C1 segment of cervical spinal cord (tissue), 14 donors: ENCODE measurements at places on chromosomes 7 and 10.

DNA sequence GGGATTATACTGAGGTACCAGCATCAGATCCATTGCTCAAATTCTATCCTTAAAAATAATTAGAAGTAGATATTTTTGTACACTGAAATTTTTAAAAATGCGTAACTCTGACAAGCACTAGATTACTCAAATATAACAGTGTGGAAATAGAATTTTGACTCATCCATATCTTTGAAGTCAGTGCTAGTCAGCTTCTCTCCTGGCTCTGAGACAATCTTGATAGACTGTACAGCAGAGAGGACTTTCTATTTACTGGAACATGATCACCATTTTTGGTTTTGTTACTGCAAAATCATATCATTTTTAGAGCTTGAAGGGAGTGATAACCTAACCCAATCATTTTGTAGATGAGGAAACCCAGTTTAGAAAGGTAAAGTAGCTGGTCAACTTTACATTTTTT is 195.0 kb downstream of the MTERF1 start:
- no peak for DNase-seq

GRCh38 chr7:51262796-51263531 is 53.6 kb downstream of the COBL start:
- DNase-seq, result no peak

- DNase-seq, result no peak
Measured at GRCh38 chr7:2947058-2947780, 96.4 kb downstream of the CARD11 start.

DNA sequence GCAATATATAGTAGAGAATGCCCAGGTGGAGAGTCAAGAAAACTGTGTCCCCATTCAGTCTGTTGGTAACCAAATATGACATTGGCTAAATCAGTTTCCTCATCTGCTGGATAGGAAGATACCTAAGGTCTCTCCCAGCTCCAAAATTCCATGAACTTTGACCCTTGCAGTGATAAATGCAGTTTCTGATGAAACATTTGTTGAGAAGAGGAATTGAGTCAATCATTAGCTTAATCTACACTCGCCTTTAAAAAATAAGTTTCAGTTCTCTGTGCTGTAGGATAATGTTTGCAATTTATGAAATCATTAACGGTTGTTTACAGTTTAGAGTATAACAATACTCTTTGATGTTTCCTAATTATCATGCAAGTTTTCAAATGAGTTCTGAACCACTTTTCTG is 38.0 kb upstream of the SLC25A13 start:
- DNase-seq, result no peak

DNA sequence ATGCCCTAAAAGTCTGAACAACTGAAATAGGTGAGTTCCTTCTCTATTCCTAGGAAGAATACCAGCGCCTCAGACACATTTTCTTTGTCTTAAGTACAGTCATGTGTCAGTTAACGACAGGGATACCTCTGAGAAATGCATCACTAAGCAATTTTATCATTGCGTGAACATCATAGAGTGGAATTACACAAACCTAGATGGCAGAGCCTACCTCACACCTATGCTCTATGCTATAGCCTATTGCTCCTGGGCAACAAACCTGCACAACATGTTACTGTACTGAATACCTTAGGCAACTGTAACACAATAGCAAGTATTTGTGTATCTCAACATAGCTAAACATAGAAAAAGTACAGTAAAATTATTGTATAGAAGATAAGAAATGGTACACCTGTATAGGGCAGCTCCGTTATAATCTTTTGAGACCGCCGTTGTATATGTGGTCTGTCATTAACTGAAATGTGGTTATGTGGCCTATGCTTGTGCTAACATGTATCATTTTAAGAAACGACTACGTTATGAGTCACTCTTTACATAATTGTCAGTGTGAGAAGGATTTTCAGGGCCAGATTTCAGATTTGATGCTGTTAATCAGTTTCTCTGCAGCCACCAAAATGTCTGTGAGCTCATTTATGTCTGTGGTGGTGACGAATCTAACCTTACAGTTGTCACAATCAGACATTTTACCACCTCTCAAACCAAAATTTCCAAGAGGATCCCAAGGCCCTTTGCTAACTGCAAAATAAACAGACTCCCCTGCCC is 66.1 kb upstream of the STK17A start:
- DNase-seq, result no peak

DNA sequence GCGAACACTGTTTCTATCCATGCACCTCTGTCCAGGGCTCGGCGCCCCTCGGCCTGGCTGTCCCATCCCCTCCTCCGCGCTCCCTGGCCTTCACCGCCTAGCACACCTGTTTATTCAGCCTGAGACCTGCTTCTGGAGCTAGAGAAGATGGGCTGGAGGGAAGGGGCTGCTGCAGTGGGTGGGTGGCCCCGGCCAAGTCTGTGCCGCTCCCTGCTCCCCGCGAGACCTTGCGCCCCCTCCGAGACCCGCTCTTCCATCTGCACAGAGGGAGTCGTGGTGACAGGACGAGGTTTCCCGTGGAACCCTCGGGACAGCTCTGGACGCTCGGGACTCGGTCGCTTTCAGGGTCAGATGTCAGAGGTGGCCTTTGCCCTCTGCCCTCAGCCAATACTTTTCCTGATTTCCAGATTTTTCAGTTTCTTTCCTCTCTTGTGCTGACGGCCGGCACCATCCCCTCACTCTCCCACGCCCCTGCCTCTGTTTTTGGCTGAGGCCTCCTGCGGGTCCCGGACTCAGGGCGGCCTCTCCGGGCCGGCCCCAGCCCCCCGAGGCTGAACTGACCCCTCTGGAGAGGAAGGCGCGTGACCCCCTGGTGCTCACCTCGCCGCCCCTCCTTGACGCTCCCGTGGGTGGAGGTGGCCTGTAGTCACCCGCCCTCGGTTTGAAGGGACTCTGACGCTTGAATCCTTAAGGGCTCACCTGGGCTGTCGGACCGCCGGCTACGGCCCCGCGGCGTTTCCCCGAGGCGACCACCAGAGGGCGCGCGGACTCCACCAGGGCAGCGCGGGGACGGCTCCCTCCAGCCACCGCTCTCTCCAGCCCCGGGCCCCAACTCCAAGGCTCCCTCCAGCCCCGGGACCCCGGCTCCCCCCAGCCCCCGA is 15.6 kb downstream of the SHH start:
- DNase-seq, result no peak

DNA sequence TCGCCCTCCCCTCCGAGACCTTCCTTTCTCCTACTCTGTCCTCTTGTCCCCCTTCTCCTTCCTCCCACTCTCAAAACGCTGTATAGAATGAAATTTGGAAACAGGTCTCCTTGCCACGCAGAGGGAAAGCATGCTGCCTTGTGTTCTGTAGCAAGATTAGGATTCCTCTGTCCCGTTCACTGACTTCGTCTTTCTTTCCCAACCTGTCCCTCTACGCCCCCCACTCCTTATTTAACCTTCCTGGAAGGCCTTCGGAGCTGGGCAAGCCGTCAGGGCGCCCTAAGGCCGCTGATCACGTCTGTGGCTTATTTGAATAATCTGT is 1.3 kb downstream of the HOXA9 start:
- no peak for DNase-seq

- no peak for DNase-seq
Measured at GRCh38 chr7:28132959-28133870, 47.4 kb downstream of the JAZF1 start.

DNA sequence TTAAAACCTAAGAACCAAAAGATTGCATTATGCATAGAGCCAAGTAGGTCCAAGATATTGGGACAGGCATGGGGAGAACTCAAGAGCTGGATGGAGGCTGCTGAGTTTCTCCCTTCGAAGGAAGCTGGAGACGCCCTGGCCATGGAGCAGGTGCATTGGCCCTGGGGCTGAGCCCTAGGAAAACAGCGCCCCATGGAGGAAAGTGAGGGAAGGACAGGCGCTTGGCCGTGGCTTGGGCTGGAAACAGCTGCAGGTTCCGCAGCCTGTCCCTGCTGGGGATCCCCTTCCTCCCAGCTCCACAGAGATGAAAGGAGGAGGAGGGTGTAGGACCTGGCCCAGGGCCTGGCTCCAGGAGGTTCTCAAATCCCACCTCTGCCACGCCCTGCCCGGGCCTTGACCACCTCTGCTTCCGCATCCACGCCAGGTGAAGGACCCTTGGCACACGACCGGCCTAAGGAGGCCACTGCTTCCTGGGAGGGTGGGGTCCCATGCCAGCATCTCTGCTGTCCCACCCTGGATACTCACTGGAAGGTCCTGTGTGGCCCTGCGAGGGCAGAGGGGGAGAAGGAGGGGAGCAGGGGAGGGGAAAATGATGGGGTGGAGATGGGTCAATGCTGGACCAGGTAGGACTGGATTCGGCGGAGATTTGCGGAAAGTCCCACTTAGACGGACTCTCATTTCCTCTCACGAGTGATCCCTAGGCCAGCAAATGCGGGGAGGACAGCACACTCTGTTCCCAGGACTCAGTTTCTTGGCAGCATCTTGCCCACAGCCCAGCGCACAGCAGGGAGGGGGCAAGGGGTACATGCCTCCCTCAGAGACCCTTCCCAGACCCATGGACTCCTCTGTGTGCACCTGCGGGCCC is 258.6 kb upstream of the TCERG1L start:
- no peak for DNase-seq

DNA sequence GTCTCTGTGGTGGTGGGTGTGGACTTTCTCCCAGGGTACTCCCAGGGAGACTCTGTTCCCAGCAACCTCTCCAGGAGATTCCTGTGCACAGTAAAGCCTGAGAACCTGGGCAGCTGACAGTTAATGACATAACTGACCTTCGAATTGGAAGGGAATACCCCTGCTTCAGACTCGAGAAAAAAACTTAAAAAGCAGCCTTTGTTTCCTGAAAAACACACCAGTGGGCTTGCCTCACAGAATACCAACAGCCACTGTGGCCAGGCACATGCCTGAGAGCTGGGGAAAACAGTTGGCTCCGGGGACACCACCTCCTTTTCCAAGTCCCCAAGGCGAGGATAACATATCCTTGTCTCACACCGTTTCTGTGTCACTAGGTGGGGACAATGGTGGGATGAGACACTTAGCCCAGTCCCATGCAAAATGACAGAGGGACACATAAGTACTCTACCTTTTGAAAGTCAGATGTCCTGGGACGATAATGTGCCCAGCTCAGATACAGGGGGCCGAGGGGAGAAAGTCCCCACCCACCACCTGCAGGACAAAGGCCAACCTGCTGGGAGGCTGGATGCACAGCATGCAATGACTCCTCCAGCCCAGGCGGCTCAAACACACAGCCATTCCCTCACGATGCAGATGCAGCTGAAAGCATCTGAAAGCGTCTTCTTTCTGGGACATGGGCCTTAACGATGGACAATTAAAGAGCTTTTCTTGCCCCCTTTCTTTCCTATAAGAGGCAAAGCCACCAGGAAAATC is 65.6 kb downstream of the HIPK2 start:
- DNase-seq, result no peak

DNA sequence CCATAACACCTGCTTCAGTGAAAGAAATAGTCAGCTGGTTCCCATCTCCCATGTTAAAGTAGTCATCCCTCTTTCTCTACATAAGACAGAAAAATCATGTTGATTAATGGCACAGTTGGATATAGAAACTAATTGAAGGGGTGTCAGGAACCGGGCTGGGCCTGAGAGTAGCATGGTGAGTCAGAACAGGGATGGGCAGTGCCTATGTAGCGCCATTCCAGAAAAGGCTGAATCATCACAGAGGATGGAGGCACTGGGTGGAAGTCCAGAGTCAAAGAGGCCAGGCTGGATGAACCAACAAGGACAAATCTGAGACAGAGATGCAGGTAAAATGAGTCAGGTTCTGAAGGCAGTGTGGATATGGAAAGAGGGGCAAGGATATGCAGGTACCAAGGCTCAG is 201.2 kb downstream of the LHFPL3 start:
- DNase-seq, result no peak

- no peak for DNase-seq
Measured at GRCh38 chr7:17770710-17771375, 169.5 kb downstream of the SNX13 start.

GRCh38 chr10:130041451-130042371 is 68.9 kb downstream of the C10orf143 start:
- no peak for DNase-seq

DNA sequence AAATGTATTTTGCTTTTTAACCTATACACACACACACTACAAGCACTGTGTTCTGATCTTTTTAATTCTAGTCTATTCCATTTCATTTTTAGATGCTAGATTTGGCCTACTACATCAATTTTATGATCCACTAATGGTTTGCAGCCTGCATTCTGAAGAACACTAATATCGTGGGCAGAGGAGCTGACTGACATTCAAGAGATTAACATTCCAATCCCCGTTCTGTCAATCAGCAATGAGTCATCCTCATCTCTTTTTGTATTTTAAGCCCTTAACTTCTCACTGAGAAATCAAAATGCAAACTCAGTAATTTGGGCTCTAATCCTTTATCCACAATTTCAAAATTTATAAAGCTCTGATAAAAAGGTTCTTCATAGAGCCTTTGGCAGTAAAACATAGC is 47.1 kb upstream of the GAD2 start:
- DNase-seq, result no peak

DNA sequence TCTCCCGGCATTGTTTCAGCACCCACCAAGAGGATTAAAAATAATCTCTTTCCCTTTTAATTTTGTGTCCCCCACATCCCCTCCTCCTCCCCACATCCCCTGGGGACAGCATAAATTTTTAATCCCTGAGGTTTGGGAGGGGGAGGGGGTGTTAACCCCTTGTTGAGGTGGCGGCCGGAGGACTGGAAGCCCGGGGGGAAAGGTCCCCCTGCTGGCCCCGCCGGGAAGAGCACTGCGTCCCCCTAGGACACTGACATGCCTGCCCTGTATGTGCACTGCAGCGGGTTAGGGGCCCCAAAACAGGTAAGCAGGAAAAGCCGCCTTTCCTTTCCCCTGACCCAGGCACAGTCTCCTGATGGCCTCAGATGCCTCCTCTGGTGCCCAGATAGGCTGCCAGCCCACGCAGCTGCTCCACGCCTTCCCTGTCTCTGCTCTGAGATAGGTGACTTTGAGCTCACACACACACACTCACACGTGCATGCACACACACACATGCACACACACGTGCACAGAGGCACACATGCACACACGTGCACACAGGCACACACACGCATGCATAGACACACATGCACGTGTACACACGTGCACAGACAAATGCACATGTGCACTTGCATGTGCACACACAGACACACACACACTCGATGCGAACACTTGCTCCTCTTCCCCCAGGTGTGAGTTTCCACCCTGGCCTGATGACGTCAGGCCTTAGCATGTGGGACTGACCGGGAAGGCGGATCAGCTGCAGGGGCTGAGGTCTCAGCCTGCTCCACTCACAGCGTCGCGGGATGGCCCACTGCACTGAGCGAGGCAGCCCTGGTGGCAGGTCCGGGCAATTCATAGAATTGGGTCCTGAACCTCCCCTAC is 12.3 kb downstream of the CNPY1 start:
- no peak for DNase-seq

DNA sequence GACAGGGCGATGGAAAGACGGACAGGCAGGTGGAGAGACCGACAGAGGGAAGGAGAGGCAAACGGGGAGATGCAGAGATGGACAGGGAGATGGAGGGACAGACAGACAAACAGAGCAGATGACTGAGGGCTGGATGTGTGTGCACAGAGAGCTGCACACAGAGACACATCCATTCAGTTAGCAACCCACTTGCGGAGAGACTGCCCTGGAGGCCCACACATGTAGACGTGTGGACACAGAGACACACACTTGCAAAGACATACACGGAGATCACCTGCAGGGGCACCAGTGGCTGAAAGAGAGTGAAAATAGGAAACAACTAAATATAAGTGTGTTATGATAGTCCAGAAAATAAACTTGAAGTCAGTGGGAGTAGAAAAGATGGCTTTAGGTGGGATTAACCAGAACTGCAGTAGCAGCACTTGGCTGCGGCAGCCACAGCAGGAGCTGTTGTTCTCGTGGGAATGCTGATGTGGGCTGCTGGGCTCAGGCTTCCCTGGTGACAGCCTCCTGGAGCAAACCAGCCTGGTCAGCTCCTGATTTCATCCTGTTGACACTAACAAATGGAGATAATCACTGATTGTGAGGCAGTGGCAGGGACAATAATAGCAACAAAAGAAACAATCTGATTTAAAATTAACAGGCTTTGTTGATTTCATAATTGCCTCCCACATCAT is 134.1 kb downstream of the CCNY start:
- DNase-seq, result peak; percentile 38
